A549 treated with ZK216348 at 1 μM for 4 hours (cell line): ENCODE measurements at places on chromosomes 2 and 18. TPM values are rescaled to one million over a fixed set of nuclear protein-coding genes. Genes with fewer than 3 reads are reported as not detected.

The OSR1 gene
- 5.8 to 9.3 TPM (median 6.5 TPM) in 5 replicates for total RNA-seq

The ELMOD3 gene
- 10.8 to 15.4 TPM (median 12.5 TPM) in 5 replicates for total RNA-seq

The OST4 gene
- 550 to 647 TPM (median 575 TPM) in 5 replicates for total RNA-seq

The KIF5C gene
- total RNA-seq = 0.27 to 0.38 TPM (median 0.32 TPM) in 5 replicates

The RAB6C gene
- total RNA-seq = not detected in 5 replicates

The SLC4A3 gene
- total RNA-seq = 1.9 to 4.4 TPM (median 3.2 TPM) in 5 replicates

The IL36G gene
- not detected in 5 replicates for total RNA-seq

The CCDC93 gene
- 11.6 to 15.8 TPM (median 14.7 TPM) in 5 replicates for total RNA-seq

The PLEK gene
- not detected in 5 replicates for total RNA-seq

The LOXHD1 gene
- total RNA-seq = not detected in 5 replicates

The STARD6 gene
- not detected in 5 replicates for total RNA-seq

The DPP4 gene
- total RNA-seq = 0.27 to 0.79 TPM (median 0.60 TPM) in 5 replicates

The ABCG8 gene
- total RNA-seq = not detected in 5 replicates

The HRH4 gene
- total RNA-seq = not detected in 5 replicates

The APCDD1 gene
- total RNA-seq = not detected in 5 replicates

The TOGARAM2 gene
- 0.24 to 0.60 TPM (median 0.31 TPM) in 4 of 5 replicates, not detected in the other for total RNA-seq

The TAF4B gene
- total RNA-seq = 3.8 to 6.5 TPM (median 5.1 TPM) in 5 replicates

The IL37 gene
- total RNA-seq = not detected in 5 replicates

The MOGAT1 gene
- total RNA-seq = not detected in 5 replicates

The UGT1A9 gene
- 3.7 to 7.2 TPM (median 5.0 TPM) in 5 replicates for total RNA-seq

The DSG2 gene
- total RNA-seq = 36.3 to 69.7 TPM (median 60.3 TPM) in 5 replicates

The SLC4A5 gene
- 0.11 to 0.69 TPM (median 0.63 TPM) in 5 replicates for total RNA-seq

The SERPINB4 gene
- total RNA-seq = 0.17 to 0.25 TPM (median 0.18 TPM) in 3 of 5 replicates, not detected in the others

The PJVK gene
- total RNA-seq = 0.99 to 2.8 TPM (median 2.1 TPM) in 5 replicates

The LAMA1 gene
- 0.02 to 0.12 TPM (median 0.07 TPM) in 5 replicates for total RNA-seq

The ARMC9 gene
- total RNA-seq = 12.9 to 21.5 TPM (median 16.3 TPM) in 5 replicates

The LRP1B gene
- 0.02 to 0.09 TPM in 2 of 5 replicates, not detected in the others for total RNA-seq

The GAD1 gene
- total RNA-seq = 0.49 to 0.60 TPM (median 0.54 TPM) in 5 replicates

The ALPP gene
- total RNA-seq = 2.4 to 3.3 TPM (median 2.7 TPM) in 5 replicates

The DYNAP gene
- not detected in 5 replicates for total RNA-seq

The KCNG2 gene
- total RNA-seq = not detected in 5 replicates

The TTN gene
- total RNA-seq = under 0.01 to 0.01 TPM (median under 0.01 TPM) in 5 replicates

The FKBP7 gene
- 8.9 to 12.0 TPM (median 9.9 TPM) in 5 replicates for total RNA-seq

The SLC5A7 gene
- total RNA-seq = not detected in 5 replicates
